ENCODE measurements at places on chromosomes 3 and 15.

DNA sequence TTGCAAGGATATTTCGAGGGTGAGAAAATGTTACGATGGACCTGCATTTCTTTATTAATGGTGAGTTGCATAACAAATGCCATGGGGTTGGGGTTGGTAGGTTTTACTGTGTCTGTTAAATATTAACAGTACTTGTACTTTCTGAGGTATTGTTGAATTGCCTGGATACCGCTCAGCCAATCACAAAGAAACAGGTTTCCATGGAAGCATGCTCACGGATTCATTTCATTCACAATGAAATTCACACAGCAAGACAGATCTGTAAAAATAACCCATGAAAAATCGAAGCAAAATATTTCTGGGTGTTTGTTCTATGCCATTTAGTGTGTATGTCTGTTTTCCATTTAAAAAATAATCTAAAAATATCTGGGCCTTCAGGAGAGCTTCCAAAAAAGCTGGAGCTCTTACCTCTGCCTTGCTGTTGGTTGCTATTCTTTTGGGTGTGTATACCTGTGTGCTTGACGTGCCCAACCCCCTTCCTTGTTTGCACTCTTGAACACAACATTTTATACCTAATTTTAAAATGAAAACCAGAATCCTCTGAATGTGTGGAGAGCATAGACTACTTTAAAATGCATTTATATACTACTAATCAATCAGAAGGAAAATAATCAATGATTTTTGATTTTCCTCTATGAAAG is 479.8 kb upstream of the TBL1XR1 start:
- DNase-seq: no peak

DNA sequence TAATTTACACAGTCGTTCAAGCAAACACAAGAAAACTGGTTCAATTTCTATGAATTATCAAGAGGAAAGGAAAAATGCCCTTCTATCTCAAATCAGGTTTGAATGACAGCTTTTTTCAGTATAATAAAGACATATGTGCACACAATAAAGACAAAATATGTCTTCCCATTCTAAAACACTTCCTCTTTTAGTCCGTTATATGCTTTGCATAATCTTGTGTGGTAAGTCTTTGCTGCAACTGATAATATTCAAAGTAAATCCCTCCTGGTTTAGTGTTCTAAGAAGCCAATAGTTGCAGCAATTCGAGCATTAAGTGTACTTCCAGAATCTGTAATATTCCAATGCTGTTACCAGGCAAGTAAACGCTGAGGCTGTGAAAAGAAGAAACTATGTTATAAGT is 43.7 kb upstream of the MAPKBP1 start:
- DNase-seq: no peak

DNA sequence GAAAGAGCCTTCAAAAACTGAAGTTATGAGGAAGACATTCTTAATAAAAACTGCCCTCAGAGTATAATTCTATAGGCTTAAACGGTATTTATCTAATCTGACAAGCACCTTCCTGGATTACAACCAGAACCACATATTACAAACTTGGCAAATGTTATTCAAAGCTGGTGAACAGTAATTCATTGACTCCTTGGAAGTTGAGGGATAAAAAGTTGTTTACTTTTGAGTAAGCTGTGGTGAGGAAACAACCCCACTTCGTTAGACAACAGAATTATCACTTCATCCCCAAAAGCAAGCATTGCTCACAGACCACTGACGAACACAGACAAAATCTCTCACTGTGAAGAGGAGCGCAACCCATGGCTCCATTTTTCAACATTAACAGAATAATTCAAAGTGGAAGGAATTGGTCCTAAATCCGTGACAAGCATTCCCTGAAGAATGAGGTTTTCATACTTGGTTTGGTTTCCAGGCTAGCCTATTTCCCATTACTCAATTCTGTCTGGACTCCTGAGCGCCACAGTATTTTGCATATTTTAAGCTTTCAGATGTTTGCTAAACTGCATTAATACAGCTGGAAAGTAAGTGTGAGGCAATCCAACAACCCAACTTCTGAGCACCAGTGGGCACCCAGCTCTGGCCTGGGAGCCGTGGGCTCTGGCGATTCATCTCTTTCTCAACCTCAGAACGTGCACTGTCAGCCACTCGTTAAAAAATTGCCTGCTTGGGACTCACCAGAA is 32.7 kb downstream of the LRIG1 start:
- DNase-seq: peak; percentile 34

GRCh38 chr15:75809986-75810750 is 33.1 kb upstream of the UBE2Q2 start:
- peak; percentile 51 for DNase-seq

- no peak for DNase-seq
These were observed 841.2 kb downstream of the TUSC7 start for GRCh38 chr3:117550766-117551165.

DNA sequence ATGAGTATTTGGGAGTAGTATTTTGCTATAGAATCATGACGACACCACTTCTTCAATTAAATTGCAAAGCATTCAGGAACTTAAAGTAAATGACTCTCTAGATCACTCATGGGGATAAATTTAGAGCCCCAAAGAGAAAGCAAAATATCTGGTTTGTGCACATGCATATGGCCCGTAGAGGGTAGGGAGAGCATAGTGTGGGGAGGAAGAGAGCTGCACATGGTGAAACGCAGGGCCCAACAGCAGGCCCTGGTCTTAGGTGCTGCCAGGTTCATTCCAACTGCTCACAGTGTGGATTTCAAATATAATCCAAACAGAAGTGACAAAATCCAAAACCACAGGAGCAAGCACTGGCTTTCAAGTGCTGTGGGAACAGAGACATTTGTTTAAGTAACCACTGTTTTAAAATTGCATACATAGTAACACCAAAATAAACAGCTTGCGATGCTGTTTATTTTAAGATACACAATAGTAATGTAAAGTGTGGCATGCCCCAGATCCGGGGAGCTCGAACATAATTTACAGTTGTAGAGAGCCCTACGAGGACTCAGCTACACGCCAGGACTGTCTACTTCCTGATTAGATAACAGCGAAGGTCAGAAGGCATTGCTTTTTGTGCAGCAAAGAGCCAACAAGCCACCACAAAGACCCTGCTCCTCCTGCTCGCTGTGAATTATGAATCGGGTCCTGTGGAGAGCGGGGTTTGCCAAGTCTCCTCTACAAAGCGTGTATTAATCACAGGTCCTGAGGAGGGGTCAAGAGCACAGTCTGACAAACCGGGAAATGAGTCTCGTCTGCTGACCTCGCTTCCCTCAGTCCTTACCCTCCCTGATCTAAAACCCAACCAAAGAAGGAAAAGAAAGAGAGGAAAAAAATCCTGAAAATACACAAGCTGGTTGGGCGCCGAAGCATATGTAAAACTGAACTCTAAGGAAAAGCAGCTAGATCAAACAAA is 80.6 kb downstream of the MEIS2 start:
- DNase-seq: no peak

- DNase-seq: no peak
These were observed 17.0 kb downstream of the ILDR1 start for GRCh38 chr3:122004991-122005565.

DNA sequence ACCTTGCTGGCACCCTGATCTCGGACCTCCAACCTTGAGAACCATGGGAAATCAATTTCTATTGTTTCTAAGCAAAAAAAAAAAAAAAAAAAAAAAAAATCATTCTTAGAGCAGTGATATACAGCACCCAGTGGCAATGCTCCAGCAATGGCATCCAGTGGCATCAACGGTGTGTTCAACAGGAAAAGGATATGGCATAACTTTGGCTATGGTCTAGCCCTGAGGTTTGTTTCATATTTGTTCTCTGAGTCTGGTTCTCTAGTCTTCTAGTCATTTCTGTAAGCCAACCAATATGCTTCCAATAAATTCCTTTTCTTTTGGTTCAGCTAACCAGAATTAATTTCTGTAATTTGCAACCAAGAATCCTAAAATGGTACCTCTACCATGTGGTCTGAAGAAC is 19.2 kb downstream of the DENND4A start:
- DNase-seq: no peak

DNA sequence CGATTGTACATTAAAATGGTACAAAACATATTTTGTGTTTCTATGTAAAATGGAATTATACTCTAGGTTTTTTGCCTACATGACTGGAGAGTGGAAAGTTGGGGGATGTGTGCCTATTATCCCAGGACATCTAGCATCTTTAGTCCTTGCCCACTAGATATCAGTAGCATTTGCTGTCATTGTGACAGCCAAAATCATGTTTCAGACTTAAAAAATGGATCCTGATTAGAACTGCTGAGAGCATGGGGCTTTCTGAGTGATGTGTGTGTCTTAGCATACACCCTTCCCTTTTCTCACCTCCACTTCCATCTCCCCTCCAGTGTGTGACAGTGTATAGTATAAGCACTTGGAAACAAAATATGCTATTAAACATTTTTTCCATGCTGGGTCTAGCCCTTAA is 13.3 kb downstream of the ARMC8 start:
- no peak for DNase-seq

DNA sequence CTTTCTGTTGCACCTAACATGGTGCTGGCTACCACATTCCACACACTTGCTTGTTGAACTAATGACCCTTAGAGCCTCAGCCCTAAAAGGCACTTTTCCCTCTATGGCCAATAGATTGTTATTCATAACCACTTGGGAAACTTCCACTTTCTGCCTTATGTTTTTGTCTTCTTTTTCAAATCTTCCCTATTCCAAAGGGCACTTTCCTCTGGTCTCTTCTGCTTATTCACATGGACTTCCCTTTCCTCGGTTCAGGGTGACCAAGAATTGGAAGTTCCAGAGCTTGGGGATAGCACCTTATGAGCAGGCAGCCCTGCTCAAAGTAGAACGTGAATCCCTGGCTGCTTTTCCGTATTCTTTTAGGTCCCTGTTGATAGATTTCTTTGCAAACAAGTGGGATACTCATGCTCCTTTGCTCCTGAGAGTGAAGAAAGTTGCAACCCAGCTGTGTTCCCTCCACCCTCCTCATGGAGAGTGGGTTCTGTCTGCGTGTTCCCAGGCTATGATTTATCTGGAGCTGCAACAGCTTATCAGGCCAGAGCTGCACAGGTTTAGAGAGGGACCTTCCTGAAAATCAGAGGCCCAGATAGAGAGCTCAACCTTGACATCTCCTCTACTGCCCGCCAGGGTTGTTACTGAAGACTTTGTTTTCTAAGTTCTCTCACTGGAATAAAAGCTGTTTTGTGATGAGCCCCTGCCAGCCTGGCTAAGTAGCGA is 58.8 kb upstream of the MYZAP start:
- no peak for DNase-seq

DNA sequence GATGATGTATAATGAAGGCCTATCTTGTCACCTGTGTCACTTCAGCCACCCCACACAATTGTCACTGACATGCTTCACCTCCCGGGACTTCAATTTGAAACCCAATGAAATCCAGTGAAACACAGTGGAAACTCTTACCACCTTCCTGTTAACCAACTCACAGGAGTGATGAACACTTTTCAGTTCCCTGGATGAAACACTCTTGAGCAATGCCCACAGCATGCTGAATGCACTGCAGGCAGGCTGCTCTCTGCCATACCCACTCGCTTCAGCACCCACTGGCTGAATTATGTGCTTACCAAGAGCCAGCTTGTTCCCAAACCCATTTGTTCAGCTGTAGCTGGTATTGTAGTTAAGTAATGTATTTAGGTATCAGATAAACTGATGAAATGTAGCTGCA is 47.0 kb downstream of the MAP2K1 start:
- DNase-seq: no peak

GRCh38 chr3:111338059-111338698 is 203.8 kb upstream of the CD96 start:
- DNase-seq: peak; percentile 90

DNA sequence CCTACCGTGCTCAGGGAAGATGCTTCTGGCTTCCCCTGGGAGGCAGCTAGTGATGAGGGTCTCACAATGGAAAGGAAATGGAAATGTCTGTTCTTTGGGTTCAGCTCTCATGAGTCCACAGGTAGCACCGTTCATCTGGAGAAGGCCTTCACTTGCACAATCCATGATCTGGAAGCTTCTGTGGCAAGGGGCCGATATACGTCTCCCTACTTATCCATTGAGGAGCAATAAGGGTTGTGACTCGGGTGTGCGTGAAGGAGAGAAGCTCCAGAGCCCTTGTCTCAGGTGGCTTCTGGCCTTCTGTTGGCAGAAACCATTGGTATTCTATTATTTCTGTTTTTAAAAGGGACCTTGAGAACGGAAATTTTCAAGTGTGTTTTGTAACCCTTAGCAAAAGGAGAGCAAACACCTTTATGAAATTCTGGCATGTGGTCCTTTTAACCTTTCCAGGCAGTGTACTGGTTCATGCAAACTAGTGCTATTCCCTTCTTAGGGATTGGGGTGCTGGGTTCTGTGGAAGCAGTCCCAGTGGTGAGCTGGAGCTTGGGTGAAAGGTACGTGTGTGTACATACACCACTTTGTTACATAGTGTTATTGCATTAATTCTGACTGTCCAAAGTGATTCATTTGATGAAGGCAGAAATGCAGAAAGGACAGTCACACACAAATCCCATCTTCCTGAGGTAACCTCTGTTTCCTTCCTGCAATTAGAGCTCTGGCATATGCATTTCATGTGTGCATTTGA is 32.5 kb downstream of the KLF13 start:
- no peak for DNase-seq

DNA sequence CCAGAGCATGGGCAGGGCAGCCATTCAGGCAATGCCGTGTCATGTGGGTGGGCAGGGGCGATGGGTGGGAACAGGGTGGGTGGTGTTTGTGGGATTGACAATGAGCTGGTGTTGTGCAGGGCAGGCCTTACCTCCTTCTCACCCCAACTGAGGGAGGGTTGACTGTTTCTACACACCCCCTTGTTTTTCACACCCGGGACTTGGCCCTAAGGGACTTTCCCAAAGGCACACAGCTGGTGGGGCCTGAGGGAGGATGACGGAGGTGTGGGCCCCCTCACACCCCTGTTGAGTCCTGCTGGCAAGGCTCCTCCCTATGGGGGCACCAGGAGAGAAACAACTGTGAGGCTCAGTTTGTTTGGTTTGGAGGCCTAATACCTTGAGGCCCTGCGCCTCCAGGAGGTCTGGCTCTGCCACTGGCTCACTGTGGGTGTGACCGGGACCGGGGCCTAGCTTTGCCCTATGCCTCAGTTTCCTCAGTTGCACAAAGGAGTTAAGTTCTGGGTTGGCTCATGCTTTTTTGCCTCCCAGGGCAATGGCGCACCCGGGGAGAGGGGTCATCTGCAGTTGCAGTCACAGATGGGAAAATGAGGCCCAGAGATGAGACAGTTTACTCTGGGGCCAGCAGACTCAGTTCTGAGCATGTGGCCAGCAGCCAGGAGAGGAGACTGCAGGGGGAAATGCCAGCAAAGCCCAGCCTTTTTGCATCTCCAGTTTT is 5.1 kb upstream of the DNAH1 start:
- no peak for DNase-seq

Data from ELR (cell line).